T-helper 1 cell (primary cell): ENCODE measurements at places on chromosomes 1 and 21.

GRCh38 chr1:86233403-86233802, 76.8 kb upstream of the COL24A1 start:
- no peak for DNase-seq

GRCh38 chr1:111414756-111415155, 12.8 kb downstream of the OVGP1 start:
- no peak for DNase-seq

DNA sequence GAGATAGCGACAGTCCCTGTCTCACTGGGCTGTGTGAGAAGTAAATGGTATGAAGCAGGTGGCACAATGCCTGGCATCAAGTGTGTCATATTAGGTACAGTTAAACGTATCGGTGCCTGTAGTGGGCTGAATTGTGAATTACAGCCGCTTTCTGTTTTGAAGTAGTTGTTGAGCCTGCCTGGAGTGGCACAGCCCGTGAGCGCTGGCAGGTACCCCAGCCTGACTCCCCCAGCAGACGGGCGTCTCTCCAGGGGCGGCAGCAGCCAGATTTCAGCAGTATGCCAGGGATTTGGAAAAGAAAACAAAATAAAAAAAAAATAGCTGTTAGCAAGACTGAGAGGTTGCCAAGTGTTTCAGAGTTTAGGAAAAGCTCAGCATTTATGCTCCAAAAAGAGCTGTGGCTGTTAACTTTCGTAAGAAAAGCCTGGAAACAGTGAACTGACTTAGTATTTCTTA, 26.6 kb upstream of the GPR153 start:
- no peak for DNase-seq

DNA sequence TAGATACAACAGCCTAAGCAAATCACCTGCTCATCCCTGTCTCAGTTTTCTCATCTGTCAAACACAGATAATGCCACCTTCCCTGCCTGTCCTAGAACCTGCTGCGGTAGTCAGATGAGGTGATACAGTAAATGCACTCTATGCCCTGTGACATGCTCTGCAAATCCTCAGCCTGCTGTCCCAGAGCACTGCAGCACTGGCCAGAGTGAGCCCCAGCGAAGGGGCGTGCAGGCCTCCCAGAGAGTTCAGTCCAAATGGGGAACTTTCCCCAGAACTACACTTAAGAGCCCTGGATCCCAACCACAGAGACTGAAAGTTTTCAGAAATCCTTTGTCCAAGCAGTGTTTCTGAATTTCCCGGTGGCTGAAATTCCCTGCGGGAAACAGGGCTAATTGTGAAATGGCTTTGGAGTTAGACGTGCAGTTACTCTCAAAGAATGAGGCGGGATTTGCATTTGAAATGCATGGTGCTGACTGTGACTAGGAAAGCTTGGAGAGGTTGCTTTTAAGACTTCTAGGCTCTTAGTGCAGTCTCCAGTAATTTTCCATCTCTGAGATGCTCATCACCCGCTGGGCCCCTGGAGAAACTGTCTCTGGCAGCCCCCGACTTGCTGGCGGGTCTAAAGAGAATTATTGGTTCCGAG, 206.5 kb upstream of the AJAP1 start:
- no peak for DNase-seq

GRCh38 chr1:48693674-48694320, 82.9 kb downstream of the BEND5 start:
- DNase-seq = no peak

DNA sequence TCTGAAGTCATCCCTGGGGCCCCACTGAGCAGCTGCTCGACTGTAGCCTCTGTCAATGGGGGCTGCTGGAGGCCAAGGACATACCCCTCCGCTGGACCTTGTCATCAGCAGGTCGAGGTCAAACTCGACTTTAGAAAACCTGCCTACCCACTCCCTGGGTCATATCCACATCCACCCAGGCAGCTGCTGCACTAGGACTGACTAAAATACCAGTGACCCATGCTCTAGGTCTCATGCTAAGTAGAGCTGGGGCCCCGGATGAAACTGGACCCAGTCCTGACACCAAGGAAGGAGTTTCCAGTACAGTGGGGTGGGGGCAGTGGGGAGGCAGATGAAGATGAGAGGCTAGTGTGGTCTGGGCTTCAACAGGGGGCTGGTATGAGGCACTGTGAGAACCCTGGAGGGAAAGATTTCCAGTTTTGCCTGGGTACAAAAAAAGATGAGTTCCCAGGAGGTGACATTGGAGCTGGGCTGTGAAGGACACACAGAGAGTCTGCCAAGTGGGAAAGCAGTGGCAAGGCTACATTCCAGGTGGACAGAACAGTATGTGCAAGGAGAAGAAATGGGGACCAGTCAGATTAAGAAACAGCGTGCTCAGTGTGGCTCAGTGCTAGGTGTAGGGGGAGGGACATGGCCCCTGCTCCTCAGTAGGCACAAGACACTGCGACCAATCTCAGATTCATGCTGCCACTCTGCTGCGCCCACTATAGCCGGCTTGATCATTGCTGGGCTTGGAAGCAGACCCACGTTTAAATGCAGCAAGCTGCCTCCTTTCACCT, 12.4 kb downstream of the SLC2A1 start:
- DNase-seq = no peak

GRCh38 chr1:7437036-7437435, 334.1 kb upstream of the VAMP3 start:
- no peak for DNase-seq

GRCh38 chr1:206035027-206035426, 11.3 kb upstream of the CTSE start:
- DNase-seq = no peak
